Activated T-helper 9 cell treated with anti-CD3 and anti-CD28 coated beads, Interleukin-2, amount 50 U/mL, for 16 hours (primary cell): ENCODE measurements at places on chromosomes 16 and 17.

DNA sequence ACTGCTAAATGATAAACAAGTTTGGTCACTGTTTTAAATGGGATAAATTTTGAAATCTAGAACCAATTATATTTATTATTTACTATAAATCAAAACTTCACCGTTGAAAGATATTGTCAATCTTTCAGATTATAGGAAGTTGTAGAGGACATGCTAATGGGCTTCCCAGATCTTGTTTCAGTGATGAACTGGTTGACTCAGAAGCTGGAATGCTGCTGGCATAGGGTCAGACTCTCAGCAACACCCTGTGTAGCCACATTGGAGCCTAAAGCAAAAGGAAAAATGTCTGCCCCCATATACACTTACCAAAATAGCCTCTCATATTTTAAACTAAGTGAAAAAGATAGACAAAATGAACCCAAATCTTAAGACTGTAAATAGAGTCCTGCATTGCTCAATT is 916.9 kb upstream of the SOX9 start:
- no peak for DNase-seq

DNA sequence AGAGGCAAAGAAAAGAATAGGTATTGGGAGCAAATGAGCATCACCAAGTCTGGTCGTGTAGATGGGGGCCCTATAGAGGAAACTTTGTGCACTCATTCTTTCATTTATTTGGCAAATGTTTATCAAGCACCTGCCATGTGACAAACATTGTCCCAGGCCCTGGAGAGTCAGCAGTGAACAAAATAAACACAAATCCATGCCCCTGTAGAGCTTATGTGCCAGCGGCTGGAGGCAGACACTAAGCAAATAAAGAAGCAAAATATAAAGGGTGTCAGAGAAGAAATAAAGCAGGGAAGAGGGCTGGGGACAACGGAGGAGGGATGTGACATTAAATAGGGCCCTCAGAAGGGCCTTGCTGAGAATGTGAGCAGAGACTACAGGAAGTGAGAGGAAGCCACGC is 45.5 kb downstream of the KATNIP start:
- DNase-seq = no peak

- no peak for DNase-seq
Measured at GRCh38 chr16:79876332-79876730, 275.8 kb upstream of the MAF start.

DNA sequence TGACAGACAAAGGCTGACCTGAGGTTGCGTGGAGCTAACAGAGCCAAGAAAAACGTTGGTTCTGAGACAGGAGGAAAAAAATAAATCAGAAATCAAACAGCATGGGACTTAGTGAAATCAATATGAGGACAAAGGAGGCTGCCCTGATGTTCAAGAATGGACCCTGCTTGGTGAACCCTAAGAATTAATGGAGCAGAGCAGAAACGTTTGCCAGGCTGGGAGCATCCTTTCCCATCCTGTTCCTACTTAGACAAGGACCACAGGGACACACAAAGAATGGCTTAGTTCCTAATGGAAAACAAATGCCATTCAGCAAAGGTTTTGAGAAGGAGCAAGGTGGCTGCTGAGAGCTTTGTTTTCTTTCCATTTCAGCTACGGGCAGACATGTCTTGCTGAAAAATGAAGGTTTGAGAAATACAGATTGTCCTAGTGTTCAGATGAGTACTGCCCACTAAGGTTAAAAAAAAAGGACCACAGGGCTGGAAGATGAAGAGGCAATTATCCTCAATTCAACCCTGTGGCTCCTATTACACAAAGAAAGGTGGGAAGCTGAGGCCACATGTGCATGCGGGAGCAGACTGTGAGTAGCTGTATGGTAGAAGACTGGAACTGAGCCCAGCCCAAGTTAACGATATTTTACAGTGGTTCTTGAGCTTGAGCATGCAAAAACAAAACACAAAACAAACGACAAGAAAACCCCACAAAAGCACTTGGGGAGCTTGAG is 230.1 kb downstream of the SLC39A11 start:
- DNase-seq = no peak

DNA sequence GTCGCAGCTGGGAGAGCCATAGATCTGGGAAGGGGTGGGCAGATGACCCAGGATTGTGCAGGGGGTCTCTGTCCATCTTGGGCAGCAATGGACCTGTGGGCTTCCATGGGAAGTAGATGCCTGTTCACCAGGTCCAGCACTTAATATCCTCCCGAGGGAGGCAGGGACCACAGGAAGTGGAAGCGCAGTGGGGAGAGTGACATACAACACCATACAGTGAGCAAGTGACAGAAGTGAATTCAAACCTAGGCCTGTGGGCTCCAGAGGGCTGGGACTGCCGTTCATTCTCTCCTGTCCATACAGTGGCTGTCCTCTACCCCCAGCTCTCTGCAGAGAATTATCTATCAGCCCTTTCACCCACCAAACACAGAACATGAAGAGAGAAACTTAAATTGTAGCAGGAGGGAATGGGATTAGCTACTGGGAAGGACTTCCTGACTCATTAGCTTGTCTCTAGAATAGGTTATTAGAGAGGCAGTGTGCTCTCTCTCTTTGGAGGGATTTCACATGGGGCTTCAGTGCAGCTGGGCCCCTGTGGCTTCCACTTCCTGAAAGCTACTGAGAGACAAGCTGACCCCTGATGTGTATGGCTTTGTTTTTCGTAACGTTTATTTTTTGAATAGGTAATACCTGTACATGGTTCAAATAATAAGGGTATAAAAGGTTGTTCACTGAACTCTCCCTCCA is 13.1 kb upstream of the SEZ6 start:
- DNase-seq = no peak

GRCh38 chr17:17732892-17733670 is 51.8 kb downstream of the RAI1 start:
- DNase-seq = no peak

GRCh38 chr17:59651346-59651745 is 31.7 kb downstream of the CLTC start:
- DNase-seq = no peak

GRCh38 chr17:74879308-74879707 is 6.5 kb upstream of the FDXR start:
- no peak for DNase-seq

- no peak for DNase-seq
Measured at GRCh38 chr17:17090642-17091103, 48.4 kb downstream of the MPRIP start.

- DNase-seq = no peak
Measured at GRCh38 chr17:32261417-32261736, 4.3 kb upstream of the RHBDL3 start.

DNA sequence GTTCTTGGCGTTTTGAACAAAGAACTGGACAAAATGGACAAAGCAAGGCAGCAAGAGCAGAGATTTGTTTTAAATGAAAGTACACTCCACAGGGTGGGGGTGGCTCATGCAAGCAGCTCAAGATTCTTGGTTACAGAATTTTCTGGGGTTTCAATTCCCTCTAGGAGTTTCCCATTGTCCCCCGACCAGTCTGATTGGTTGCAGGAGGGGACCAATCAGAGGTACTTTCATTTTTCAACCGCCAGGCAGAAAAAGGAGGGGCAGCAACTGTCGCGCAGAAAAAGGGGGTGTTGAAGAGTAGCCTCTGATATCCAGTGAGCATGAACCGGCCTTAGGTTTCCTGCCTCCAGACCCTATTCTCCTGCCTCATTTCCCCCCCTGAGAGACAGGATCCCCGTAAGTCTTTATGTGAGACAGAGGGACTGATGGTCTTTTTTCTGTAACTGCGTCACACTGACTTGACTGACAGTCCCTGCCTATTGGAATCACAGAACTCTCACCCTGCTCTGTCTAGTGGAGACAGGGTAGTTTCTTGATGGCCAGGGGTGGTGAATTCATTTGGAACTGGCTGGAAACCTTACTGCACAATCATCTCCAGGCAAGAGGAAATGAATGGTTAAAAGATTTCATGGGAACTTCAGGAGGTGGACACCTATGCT is 59.4 kb upstream of the ALOX12 start:
- no peak for DNase-seq

DNA sequence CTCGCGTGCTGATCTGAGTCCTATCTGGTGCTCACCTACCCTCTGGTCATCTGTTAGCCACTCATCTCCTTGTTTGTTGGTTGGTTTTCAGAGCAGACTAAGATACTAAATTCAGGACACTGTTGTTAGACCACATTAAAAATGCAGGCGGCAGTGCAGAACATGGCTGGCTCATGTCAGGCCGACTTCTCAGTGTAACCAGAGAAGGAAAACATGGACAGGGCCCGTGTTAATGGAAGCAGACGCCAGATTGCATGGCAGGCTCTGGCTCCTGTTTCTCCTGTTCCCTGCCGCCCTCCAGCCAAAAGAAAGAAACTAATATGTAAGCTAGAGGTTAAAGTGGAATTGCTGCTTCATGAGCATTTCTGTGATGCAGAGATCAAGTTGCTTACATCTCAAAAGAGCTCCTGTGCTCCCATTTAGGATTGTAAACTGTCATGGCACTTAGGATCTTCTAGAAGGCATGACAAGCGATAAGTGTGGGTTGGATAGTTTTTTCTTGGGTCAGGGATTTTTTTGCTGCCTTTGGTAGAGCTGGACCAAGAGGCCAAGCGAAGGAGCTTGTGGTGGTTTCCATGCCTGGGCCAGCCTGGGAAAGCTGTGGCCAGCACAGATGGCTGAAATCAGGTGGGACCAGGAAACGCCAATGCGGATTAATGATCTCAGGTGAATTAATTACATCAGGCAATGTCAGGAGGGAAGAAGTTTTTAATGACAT is 56.1 kb downstream of the YPEL2 start:
- no peak for DNase-seq

DNA sequence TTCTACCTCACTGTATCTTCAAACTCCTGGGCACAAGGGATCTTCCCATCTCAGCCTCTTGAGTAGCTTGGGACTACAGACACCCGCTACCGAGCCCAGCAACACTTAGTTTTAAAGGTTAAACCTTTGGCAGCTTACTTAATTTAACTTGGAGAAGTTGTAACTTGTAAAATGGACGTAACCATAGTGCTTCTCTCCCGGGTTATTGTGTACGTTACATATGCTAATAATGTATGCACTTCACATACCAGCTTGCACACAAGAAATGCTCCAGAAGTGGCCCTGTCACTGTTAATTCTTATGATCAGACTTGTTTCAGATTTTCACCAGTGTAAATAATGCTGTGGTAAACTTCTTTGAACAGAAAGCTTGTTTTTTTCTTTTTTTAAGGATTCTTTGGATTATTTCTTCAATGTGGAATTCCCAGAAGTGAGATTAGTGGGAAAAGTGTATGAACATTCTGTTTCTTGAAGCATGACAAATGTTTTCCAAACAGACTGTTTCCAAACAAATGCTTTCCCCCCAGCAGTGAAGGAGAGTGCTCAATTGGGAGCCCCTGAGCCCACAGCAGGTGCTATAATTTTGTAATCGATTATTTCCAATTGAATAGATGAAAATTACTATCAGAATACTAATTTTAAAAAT is 61.5 kb downstream of the EPN2 start:
- DNase-seq = no peak

DNA sequence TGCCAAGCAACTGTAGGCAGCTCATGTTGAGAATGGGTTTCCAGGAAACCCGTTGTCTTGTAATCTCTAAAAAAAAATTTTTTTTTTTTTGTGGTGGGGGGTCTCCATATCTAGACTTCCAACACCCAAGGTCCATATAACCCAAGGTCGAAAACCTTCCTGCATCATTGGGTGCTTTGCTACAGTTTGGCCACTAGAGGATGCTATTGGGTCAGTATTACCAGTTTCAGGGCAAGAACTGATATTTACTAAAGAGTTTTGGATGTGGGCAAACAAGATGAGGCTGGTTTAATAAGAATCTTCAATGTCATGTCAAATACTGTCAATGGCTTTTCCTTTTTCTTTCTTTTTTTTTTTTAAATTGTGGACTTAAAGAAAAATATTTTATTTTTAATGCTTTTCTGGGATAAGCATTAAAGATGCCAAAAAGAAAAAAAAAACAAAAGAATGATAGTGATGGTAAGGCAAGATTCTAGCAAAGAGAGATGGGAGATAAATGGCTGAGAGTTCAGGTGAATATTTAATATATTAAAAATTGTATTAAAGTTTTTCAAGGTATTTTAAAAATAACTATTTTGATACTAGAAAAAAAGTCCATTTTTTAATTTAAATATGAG is 62.2 kb downstream of the DHRS7C start:
- no peak for DNase-seq

DNA sequence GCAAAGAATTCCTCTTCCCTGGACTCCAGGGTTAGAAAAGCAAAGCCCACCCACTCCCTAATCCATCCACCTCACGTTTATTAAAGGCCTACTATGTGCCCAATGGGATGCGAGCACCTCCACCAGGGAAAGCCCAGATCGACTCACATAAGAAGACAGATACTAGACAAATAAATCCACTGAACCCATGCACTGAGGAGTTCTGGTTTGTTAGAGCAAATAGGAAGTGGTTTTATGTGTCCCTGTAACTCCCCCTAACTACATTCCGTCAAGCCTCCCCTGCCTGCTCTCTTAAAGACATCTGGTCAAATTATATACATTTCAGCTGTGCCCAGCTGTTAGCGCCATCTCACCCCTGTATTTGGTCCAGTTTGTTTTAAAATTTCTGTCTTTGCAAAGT is 218.5 kb upstream of the RPL38 start:
- no peak for DNase-seq

DNA sequence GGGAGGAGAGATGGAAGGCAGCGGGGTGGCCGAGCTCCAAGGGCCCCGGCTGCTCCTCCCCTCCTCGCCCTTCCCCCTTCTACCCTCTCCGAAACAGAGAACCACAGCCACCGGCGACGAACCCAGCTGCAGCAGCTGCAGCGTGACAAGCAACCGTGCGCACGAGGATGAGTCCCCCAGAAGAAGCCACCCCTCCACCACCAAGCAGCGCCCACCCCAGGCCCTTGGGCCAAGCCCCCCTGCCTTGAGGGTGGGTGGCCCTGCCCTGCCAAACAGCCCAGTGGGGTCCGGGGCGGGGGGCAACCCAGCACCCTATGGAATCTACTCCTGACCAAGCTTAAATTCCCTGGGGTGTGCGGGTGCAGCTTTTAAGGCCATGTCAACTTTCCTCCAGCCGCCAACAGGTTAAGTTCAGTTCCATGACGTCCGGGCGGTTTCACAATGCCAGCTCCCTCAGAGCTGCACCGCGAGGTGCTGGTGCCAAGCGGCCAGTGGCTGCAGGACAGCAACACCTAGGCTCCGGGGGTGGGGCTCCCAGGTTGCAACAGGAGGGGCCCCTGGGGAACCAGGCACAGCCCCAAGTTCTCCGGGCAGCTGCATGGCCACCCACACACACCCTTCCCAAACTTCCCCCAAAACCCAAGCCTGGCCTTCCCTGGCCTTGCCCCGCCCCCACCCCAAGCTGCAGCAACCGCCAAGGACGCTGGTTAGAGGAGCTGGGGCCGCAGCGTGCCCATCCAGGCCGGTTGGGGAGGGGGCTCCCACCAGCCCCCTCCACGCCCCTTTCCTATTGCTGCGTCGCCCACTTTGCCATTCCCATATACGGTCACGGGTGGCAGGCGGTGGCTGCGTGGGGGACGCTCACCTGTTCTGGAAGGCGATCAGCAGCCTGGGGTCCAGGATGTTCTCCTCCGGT is 2.0 kb downstream of the CBX4 start:
- no peak for DNase-seq

GRCh38 chr16:87897521-87898505 is 28.5 kb upstream of the SLC7A5 start:
- DNase-seq = peak; percentile 25

GRCh38 chr16:19882186-19882585 is 2.5 kb downstream of the GPRC5B start:
- DNase-seq = no peak
